ENCODE measurements at places on chromosomes 3 and 15. TPM values are rescaled to one million over a fixed set of nuclear protein-coding genes. Genes with fewer than 3 reads are reported as not detected.

TOPAZ1 gene
- total RNA-seq: under 0.01 TPM

CRYGS gene
- total RNA-seq: 3.1 TPM

ANKUB1 gene
- not detected for total RNA-seq

CYFIP1 gene
- 19.6 TPM for total RNA-seq

TIMP4 gene
- total RNA-seq: 0.66 TPM

- DNase-seq: no peak
Observed at GRCh38 chr3:173003471-173003870, 137.6 kb downstream of the SPATA16 start.

- no peak for DNase-seq
Observed at GRCh38 chr3:39469945-39470344, 2.5 kb downstream of the MOBP start.

- DNase-seq: no peak
Observed at GRCh38 chr15:36605604-36606263, 26.3 kb downstream of the CDIN1 start.

DNA sequence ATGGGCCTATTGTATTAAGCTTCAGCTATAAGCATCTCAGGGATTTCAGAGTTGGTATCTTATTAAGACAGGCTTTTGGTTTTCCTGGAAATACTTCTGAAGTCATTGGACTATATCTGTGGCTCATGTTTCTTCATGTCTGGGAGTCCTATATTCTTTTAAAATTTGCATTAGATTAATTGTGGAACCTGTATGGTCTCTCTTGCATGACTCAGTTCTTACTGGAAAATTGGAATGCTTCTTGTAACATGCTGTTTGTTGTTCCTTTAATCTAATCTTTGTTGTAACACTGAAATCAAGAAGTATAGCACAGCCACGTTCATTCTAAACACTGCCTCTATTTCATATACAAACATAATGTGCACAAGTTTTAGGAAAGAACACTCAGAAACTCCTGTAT lies 208.1 kb downstream of the RBMS3 start:
- no peak for DNase-seq

DNA sequence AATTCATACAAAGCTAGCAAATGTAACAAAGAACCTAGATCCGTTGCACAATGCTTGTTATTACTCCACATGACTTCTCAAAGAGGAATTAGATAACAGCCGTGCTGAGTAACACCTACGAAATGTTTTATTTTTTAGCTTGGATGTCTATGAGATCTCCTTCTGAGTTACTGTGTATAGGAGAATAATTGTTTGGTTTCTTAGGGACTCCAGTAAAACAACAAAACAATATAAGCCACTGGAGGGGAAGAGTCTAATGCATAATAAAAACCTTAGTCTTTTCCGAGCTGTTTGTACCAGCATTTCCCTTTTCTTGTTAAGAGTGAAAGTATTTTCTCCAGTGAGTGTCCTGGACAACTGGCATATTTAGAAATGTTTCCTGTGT lies 15.6 kb downstream of the SNAP23 start:
- DNase-seq: no peak

DNA sequence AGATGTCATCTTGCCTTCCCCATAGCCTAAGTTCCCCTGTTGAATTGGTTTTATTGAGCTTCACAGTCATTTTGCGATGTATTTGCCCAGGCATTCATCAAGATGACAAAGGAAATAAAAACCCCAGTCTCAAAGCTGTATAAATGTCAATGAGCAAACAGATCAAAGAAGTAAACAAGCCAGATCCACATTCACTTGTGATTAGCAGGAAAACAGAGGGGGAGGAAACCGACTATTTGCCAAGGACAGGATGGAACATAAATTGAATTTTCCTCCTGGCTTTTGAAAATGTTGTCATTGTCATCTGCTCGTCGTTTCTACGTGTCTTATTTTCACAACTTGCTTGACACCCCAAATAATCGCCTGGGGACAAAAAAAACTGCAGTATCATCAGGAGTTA lies 83.5 kb downstream of the SV2B start:
- no peak for DNase-seq

DNA sequence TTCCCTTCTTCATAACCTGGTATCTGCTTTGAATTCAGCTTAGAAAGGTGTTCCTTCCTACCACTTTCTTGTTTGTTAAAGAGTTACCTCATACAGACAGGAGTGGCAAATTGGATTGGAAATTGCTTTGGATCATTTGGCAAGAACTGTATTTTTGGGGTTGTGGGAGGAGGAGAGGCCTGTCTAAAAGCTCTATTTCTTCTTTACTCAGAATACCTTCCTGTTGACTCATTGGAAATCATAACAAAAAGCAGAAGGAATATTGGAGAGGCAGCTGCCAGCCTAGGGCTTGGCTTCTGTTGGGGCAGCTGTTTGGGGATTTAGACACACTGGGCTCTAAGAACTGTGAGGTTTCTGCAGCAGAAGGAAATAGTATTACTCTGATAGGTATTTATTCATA lies 14.2 kb downstream of the IQGAP1 start:
- no peak for DNase-seq

All from thymus (tissue), 14 donors.